ENCODE measurements at places on chromosomes 12 and 14. TPM values are rescaled to one million over a fixed set of nuclear protein-coding genes. Genes with fewer than 3 reads are reported as not detected.

Gene CCDC177
- total RNA-seq: 4.0 TPM

Gene TSHR
- total RNA-seq: not detected

Gene PPP1R1A
- total RNA-seq: 13.4 TPM

Gene MYBPC1
- not detected for total RNA-seq

Gene CACNA1C
- total RNA-seq: 1.4 TPM

Gene RNF10
- total RNA-seq: 167 TPM

Gene DENR
- 92.8 TPM for total RNA-seq

Gene KRT85
- total RNA-seq: not detected

Gene STRAP
- 362 TPM for total RNA-seq

Gene ACRBP
- total RNA-seq: 3.9 TPM

Gene ASCL1
- not detected for total RNA-seq

Gene SLC22A17
- total RNA-seq: 43.4 TPM

Gene APOF
- total RNA-seq: not detected

Measured in endodermal cell (in vitro differentiated cells).